SK-MEL-5 (cell line): ENCODE measurements at places on chromosomes 2 and 18.

GRCh38 chr2:66854298-66854697 lies 419.4 kb downstream of the MEIS1 start:
- no peak for DNase-seq

GRCh38 chr2:5867056-5867455 lies 174.9 kb downstream of the SOX11 start:
- DNase-seq, result no peak

DNA sequence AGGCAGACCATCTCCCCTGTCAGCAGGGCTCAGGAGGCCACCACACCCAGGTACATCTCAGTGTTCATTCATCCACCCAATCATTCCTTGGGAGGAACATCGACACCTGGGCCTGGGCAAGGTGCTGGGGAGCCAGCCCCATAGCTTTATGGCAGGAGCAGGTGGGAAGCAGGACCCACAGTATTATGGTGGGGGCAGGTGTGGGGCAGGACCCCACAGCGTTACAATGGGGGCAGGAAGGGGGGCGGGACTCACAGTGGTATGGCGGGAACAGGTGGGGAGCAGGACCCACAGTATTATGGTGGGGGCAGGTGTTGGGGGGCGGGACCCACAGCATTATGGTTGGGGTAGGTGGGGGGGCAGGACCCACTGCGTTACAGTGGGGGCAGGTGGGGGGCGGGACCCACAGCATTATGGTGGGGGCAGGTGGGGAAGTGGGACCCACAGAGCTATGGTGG lies 128.9 kb upstream of the HS6ST1 start:
- DNase-seq, result no peak

DNA sequence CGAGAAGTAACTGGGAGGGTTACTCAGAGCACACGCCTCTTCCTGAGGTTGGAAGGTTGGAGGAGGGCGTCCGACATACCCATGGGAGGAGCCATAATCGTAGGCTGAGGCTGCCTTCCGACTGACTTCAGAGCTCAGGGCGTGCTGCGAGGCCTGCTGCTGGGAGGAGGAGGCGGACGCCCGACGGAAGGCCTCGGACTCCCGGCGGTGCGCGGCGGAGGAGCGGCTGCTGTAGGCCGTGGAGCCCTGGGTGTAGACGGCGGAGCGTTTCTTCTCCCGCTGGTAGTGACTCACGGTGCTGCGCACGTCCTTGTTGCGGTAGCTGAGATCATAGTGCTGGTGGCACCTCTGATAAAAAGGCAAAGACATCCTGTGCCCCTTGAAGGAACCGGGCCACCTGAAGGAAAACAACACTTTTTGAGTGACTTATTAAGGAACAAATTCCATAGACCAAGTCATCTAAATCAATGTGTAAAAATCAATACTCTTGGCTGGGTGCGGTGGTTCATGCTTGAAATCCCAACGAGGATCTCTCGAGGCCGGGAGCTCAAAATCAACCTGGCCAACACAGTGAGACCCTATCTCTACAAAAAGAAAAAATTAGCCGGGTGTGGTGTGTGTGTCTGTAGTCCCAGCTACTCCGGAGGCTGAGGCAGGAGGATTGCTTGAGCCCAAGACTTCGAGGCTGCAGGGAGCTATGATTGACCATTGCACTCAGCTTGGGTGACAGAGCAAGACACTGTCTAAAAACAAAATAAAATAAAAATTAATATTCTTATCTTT lies 4.7 kb downstream of the MYOM1 start:
- DNase-seq, result no peak

- no peak for DNase-seq
These were observed 177.2 kb downstream of the MYO3B start for GRCh38 chr2:170354855-170355780.

DNA sequence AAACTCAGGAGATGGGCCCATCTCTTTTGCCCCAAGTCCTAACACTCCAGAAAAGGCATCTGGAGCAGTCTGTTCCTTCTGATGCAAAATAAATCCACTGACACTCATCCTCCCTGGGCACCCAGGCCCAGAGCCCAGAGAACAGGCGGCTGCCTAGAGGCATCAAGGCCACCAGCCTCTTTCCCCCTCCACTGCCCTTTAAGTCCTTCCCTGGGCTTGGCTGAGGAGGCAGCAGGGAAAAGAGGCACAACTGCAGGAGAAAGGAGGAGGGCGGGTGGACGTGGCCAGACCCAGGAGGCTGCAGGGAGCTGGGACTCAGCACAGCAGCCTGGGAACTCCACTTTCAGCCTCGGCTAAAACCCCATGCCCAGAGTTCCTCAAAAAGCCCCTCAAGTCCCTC lies 99.7 kb upstream of the ID2 start:
- no peak for DNase-seq

- DNase-seq, result no peak
These were observed 75.4 kb upstream of the LRATD1 start for GRCh38 chr2:14557111-14557510.

DNA sequence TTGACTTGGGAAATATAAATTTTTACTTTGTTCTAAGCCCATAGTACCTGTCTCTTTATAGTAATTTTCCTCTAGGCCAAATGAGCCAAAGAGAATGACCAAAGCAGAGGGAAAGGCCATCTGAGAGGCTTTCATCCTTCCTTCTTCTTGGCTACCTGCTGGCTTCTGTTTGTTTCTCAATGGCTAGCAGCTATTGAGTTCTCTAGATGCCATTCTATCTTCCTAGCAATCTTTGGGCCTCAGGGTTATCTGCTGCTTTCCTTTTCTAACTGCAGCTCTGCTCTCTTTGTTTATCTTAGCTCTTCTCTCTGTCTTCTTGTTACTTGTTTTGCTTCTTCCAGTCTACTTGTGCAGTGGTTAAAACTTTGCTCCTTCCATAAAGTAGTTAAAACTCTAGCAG lies 601.1 kb upstream of the NRXN1 start:
- no peak for DNase-seq
